Sigmoid colon (tissue), 7 donors: ENCODE measurements at places on chromosomes 6 and 20. TPM values are rescaled to one million over a fixed set of nuclear protein-coding genes. Genes with fewer than 3 reads are reported as not detected.

- DNase-seq = no peak
Observed at GRCh38 chr6:109340811-109341210, 41.5 kb downstream of the CD164 start.

DNA sequence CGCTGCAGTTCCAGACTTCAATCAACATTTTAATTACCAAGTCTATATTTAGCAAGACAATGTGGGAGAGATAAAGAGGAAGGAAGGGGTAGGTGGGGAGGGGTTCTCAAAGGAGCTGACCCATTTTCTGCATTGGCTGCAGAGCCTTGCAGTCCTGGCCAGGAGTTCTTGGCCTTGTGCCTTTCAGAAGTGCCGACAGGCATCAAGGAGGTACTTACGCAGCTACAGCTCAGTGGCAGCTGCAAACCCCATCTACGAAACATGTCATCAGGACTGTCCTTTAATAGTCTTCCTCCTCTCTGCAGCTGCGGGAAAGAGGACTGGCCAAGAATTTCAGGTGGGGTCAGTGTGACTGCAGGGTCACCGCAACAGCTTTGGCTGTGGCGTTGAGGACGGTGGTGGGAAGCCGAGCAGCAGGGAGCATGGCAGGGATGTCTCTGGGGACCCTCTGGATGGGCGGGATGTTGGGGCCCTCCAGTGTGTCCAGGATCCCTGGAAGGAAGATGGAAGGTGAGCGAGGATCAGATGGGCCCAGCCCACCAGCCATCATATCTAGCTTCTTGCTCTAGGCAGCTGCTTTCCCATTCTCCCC lies 1.8 kb upstream of the LRRC73 start:
- no peak for DNase-seq

DDX39B gene
- 251 TPM for total RNA-seq

DNA sequence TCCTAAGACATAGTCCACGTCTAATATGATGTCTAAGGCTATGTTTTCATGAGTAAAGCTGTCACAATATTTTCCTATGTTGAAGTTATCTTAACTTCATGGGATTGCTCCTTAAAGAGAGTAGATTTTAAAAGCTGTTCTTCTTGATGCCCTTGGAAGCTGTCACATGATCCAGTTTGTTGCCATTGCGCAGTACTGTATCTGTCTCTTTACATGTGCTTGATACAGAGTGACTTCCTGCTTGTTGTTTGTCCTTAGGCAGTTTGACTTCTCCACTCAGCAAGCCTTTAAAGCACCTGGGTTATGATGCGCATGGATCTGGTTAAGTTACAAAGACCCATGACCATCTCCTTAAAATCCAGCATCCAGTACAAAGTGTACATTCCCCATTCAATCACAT lies 85.4 kb downstream of the CDYL start:
- DNase-seq = no peak

- DNase-seq = no peak
Observed at GRCh38 chr6:452301-453067, 60.9 kb downstream of the IRF4 start.

KCNG1 gene
- total RNA-seq = 5.3 TPM

DNA sequence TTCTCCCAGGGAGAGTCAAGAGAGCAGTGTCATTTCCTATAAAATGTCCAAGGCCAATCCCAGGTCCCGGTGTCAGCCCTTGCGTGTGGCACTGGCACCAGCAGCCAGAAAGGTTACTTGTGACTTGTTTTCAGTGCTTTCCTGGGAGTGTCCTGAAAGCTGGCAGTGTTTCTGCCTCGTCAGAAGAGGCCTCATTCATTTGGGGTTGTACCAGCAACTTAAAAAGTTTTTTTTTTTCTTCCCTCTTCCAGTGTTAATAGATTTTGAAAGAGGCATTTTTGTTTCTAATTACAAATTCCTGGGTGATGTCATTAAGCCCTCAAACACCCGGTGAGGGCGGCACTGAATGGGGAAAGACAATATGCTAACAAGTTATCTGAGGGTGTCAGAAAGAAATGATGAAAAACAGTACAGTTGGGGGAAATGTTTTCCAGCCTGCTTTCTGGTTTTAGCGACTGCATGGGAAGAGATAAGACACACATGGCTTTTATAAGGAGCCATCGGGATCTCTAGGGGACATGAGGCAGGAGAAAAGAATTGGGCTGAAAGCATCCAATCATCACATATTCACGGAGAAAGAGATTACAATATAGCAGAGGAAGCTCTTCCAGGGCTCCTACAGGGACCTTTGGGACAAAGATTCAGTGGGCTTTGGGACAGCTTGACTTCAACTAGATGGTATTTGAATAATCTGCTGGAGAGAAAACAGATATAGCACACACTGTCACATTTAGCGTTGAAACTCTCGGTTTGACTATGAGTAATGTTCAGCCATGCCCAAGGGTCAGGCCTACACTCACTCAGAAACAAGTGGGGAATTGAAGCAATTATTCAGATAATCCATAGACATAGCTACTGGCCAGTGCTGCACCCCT lies 153.0 kb downstream of the BCAS1 start:
- peak; percentile 77 for DNase-seq

DNA sequence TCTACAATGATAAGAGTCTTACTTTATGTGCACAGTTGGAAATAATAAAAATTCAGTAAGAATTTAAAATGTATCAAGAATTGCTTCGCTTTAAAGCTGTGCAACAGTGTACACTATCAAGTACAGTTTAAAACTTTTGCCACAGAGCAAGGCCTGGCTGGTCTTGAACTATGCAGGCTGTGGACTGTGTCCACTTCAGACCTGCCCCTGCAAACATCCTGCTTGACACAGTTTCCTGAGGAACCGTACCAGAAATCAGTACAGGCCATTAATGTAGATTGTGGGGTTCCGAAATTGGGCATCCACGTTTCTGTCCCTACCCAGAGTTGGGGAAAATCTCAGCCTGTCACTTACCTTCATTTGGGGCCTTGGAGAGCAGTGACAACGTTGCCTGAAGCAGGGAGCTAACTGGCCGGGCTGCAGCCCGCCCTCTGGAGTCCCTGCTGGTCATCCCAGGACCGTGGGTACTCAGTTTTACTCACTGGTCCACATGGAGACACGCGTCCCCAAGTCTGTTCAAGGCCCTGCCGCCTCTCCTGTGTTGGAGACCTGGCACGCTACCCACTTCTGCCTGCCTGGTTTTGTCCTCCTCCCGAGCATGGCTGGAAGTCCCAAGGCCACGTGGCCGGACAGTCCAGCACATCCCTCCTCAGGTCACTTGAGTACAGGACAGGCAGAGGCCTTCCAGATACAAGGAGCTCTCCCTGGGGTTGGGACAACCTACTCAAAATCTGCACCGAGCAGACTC lies 8.4 kb downstream of the NINL start:
- no peak for DNase-seq

GRCh38 chr20:32224463-32224862 lies 16.8 kb downstream of the POFUT1 start:
- no peak for DNase-seq

CAGE1 gene
- total RNA-seq = not detected

DNA sequence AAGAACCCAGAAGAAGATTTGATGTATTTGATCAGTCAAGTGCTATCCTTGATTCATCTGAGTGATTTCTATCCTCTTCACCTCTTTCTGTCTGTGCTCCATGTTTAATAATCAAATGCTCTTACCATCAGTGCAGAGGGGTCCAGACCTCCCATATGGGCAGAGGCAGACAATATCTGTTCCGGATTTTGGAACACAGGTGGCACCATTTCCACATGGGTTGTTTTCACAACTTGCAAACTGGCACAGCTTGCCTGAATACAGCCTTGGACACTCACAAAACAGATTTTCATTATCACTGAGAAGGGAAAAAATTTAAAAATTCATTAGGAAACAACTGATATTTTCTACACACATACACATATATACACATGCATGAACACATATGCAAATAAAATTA lies 228.5 kb downstream of the PHF3 start:
- no peak for DNase-seq

DNA sequence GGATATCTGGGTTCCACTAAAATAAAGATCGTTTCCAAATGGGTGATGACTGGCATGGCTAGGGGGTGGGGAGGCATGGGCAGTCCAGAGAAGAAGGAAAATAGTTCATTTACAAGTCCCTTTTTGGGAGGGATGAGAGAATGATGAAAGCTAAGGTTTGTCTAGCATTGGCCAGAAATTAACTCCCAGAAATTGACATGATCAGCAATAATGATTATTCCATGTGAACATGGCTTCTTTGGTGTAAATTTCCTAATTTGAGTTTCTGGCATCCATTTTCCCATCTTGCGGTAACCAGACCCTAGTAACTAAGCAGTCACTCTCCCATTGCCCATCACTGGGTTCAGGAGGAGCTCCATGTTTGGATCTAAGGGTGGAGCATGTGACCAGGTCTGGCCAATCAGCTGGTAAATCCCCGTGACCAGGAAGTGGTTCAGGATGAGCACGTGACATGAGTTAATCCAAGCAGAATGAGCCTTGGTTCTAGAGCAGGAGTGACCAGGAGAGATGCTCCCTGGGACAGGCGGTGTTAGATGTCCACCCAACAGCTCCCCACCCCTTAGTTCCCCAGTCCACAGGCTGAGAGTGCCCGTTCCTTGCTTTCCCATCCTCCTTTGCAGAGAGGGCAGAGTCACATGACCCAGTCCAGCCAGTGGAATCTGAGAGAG lies 512.7 kb downstream of the PREX1 start:
- DNase-seq = no peak

COL21A1 gene
- 110 TPM for total RNA-seq

DNA sequence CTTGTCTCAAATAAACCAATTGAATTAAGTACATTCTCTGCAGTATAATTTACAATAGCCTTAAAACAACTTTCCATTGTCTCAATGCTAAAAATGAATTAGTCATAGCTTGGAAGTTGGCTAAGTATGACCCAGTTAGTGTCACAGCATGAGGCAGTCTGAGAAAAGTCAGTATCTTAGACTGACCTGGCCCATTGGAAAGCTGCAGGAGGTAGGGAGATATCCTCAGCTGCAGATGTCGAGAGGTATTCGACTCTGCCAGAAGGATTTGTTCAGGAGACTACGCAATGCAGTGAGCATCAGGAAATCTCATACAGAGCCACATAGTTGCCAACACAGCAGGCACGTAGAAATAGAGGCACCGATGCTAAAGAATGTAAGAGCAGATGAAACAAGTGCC lies 350.9 kb upstream of the NRSN1 start:
- no peak for DNase-seq

DNA sequence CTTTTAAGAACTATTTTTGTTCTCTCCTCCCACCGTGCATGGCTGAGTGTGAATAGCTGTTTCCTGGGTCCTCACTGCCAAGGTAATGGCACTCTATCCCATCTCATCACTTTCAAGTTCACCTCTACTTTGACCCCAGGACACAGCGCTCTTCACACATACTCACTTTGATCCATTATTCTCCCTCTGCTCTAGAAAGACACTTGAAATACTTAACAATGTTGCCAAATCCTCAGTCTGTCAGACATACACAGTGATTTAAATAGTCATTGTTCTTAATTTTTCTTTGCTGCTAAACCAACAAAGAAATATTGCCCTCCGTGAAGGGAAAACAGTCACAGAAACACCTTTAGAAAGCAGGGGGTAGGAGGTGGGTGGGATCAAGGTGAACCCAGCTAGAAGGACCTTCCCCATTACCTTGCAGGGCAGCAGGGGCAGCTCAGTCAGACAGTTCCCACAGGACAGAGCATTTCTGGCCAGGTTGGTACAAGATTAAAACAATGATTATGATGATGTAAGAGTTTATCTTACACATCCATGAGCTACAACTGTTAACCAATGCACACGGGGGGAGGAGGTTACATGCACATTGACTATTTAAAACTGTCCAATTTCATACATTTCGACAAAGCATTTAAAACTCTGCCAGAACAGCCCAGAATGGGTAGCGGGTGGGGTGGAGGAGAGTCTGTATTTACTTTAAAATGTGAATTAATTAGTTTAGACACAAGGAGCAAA lies 2.4 kb downstream of the SLC22A23 start:
- DNase-seq = no peak

PKHD1 gene
- total RNA-seq = under 0.01 TPM

- no peak for DNase-seq
Observed at GRCh38 chr6:106385530-106385929, 25.0 kb downstream of the CRYBG1 start.

DNA sequence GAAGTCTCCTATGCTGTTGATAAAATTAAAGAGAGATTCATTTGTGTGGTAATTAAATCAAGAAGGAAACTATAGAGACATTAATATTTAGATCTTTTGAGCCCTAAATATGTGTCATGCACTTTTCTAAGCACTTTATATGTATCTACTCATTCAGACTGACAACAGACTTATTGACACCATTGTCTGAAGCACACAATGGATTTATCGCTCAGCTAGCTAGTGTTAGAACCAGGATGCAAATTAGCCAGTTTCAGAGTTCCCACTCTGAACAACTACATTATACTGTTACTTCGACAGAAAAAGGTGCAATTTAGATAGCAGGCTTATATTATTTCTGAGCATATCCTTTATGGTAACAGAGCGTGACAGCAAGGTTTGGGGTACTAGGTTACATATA lies 27.7 kb upstream of the KIAA0408 start:
- no peak for DNase-seq

DNA sequence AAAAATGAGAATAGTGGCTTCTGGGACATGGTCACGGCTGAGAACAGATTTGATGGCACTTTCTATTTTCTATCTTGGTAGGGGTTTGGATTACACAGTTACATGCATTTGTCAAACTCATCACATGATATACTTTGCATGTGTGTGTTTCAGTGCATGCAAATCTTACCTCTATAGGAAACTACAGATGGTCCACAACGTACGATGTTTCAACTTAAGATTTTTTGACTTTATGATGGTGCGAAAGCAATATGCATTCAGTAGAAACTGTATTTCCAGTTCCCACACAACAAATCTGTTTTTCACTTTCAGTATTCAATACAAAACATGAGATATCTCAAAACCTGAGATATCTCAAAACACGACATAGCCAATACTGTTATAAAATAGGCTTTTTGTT lies 231.8 kb upstream of the SPTLC3 start:
- DNase-seq = no peak

GRCh38 chr6:125835221-125835744 lies 44.5 kb downstream of the NCOA7 start:
- peak; percentile 72 for DNase-seq
